ENCODE measurements at places on chromosomes 1 and 21.

GRCh38 chr1:17434016-17434415 is 5.5 kb downstream of the RCC2 start:
- DNase-seq = no peak

- DNase-seq = no peak
Observed at GRCh38 chr1:202804126-202804525, 4.1 kb downstream of the KDM5B start.

DNA sequence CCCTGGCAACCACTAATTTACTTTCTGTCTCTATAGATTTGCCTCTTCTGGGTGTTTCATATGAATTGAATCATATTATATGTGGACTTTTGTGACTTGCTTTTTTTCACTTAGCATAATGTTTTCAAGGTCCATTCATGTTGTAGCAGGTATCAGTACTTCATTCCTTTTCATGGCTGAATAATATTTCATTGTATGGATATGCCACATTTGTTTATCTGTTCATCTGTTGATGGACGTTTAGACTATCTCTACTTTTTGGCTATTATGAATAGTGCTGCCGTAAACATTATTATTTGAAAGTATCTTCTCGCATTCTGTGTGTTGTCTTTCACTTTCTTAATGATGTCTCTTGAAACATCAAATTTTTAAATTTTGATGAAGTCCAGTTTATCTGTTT is 32.8 kb upstream of the CD101 start:
- no peak for DNase-seq

GRCh38 chr1:92473781-92474495 is 12.8 kb downstream of the GFI1 start:
- DNase-seq = no peak

DNA sequence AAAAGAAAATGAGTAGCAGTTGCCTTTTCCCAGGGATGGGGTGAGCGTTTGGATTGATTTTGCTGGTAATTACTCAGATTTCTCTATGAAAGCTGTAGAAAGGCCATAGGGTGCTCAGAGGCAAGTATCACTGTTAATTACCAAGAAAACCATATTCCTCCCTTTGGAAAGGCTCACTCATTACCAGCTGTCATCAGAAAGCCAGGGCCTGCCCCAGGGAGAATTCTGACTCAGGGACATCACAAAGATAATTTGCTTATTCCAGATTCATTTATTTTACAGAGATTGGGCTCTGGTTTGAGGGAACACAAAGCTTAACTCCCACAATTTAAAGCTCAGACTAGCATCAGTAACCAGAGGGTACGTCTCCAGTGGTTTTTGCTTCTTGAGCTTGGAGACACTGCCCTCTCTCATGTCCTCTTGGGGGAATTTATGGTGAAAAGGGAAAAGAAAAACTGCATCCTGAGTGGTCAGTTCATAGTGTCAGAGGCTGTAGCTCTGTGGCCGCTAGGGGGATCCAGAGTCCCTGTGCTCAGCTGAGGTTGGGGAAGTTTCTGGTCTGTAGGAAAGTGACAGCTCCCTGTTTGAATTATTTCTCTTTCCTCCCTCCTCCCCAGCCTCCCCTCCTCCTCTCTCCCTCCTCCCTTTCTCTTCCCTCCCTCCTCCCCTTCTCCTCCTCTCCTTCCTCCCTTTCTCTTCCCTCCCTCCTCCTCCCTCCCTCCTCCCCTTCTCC is 204.3 kb downstream of the KCNJ6 start:
- DNase-seq = peak; percentile 16

DNA sequence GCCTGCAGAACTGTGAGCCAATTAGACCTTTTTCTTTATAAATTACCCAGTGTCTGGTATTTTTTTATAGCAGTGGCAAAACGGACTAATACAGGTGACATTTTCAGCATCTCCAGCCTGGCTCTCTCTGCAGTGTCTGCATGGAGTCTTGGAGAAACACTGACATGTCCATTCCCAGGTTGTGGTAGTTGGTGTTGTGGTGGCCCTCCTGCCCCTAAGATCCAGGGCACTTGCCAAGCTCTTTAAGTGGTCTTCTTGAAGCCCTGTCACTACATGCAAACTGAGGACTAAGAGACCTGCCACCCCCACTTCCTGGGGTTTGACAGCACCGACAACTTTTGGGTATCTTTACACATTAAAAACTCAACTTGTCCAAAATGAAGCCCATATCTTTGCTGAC is 419.4 kb downstream of the NPHP4 start:
- DNase-seq = no peak

GRCh38 chr1:202146279-202146678 is 1.7 kb upstream of the ARL8A start:
- no peak for DNase-seq

- no peak for DNase-seq
Observed at GRCh38 chr1:93081716-93082115, 2.6 kb downstream of the MTF2 start.

- DNase-seq = no peak
Observed at GRCh38 chr1:93976291-93976690, 67.1 kb upstream of the GCLM start.

DNA sequence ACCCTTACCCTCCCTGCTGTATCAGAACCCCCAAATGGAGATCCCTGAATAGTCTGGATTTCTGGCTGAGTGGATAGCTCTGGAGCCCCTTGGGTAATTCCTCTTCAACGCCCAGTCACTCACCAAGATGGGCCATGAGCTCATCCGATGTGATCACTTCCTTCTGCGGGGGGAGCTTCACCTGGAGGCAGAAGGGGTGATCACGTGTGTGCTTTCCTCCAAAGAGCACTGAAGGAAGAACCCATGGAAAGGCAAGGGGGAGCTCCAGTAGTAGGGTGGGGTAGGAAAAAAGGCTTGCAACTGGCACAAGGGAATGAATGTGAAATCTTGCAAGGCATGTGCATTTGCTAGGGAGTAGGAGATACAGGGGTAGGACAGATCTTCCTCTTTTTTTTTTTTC is 5.1 kb downstream of the MINDY1 start:
- no peak for DNase-seq

GRCh38 chr1:53511933-53512806 is 53.0 kb downstream of the DMRTB1 start:
- DNase-seq = peak; percentile 87

- DNase-seq = no peak
Observed at GRCh38 chr1:32919811-32920733, 18.9 kb upstream of the TMEM54 start.

DNA sequence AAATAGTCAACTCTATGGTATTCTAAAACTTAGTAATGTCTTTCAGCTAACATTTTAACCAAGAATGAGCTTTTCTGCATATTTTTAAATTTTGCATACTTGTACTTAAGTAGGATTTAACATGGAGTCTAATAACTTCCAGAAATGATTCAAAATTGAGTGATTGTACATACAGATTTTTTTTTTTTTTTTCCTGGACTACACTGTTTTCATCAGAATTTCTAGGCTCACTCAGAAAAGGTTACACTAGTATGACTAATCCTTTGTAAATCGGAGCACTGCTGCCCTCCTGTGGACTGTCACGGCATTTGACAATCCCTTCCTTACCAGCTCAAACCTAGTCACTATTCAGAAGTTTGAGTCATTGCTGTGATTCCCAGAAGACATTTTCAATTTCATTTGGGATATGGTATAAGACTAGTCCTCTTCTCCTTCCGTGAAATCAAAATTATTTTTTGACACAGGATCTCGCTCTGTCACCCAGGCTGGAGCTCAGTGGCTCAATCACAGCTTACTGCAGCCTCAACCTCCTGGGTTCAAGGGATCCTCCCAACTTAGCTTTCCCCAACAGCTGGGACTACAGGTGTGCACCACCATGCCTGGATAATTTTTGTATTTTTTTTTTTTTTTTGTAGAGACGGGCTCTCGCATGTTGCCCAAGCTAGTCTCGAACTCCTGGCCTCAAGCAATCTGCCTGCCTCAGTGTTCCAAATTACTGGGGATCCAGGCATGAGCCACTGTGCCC is 45.5 kb downstream of the CD46 start:
- DNase-seq = peak; percentile 24

DNA sequence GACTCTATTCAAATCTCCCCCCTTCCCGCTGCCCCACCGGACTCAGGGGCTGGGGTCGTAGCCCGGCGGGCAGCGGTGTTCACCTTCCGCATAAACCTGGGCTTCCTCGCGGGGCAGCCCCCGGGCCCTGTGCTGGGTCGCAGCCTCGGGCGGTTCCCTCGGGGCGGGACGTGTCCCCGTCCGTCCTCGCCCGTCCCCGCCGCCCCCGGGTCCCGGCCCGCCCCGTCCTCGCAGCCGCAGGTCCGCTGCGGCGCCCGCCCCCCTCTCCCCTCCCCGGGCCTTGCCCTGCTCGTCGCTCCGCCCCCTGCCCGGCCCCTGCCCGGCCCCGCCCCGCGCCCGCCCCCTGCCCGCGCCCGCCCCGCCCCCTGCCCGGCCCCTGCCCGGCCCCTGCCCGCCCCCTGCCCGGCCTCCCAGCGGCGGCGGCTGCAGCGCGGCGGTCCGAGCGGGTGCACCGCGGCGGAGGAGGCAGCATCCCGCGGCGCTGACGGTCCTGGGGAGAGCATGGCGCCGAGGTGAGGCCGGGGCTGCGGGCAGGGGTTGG is at the start of gene COL18A1:
Gene COL18A1, plus strand, starts transcription at position 436 of the 541 bp plus-strand sequence. Its CDS starts 66 bp downstream, at position 502.
- peak; percentile 12 for DNase-seq

- no peak for DNase-seq
Observed at GRCh38 chr1:28437264-28437923, 67.9 kb downstream of the PHACTR4 start.

- no peak for DNase-seq
Observed at GRCh38 chr1:167491586-167492461, 26.5 kb downstream of the CD247 start.

- DNase-seq = no peak
Observed at GRCh38 chr21:43306911-43307676, 119.8 kb downstream of the SIK1 start.

DNA sequence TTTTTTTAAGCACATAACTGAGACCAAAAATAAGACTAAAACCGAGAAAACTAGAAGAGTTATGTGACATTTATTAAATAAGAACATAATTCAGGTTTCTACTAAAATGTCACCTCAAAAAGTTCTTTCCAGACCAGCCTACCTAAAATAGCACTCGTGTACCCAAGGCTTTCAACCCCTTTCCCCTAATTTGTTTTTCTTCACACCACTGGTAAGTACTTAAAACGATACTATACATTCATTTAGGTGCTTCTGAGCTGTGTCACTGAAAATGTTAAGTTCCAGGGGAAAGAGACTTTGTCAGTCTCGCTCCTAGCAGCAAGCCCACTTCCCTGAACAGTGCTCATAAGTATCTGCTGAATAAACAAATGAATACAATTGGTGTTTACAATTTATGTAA is 6.8 kb downstream of the RRAGC start:
- DNase-seq = no peak

DNA sequence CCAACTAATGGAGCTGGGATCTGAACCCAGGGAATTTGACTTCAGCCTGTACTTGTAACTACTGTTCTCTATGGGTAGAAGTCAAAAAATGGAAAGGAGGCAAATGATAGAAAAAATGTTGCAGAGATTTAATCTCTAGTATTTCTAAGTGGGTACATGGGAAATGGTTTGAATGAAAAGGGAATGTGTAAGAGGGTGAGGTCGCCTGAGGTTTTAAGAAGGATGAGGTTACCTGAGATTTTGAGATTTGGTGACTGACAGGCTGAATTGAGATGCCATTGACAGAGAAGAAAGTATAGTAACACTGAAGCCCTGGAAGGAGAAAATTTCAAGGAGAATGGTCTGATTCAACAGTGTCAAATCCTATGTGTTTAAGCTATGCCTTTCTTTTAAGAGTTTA is 5.5 kb downstream of the CAMSAP2 start:
- DNase-seq = no peak

- no peak for DNase-seq
Observed at GRCh38 chr1:233707880-233708815, 94.2 kb downstream of the KCNK1 start.

DNA sequence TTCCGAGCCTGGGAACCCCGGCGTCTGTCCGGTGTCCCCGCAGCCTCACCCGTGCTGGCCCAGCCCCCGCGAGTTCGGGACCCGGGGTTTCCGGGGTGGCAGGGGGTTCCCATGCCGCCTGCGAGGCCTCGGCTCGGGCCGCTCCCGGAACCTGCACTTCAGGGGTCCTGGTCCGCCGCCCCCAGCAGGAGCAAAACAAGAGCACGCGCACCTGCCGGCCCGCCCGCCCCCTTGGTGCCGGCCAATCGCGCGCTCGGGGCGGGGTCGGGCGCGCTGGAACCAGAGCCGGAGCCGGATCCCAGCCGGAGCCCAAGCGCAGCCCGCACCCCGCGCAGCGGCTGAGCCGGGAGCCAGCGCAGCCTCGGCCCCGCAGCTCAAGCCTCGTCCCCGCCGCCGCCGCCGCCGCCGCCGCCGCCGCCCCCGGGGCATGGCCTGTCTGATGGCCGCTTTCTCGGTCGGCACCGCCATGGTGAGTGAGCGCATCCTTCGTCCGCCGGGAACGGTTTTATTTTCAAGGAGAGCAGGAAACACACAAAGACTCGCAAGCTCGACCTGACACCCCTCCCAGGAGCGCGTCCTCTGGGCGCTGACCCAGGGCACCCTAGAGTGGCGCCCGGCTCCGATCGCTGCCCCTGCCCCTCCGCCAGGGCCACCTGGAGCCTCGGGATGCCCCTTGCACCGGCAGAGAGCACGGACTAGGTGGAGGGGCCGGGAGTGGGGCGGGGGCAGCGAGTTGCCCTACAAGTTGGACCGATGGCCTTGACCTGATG is at the start of gene ABCG1:
Gene ABCG1, plus strand, starts transcription at position 305 of the 770 bp plus-strand sequence. Its CDS starts 123 bp downstream, at position 428.
- DNase-seq = peak; percentile 46

GRCh38 chr1:198915327-198916231 is 276.7 kb downstream of the PTPRC start:
- DNase-seq = no peak

DNA sequence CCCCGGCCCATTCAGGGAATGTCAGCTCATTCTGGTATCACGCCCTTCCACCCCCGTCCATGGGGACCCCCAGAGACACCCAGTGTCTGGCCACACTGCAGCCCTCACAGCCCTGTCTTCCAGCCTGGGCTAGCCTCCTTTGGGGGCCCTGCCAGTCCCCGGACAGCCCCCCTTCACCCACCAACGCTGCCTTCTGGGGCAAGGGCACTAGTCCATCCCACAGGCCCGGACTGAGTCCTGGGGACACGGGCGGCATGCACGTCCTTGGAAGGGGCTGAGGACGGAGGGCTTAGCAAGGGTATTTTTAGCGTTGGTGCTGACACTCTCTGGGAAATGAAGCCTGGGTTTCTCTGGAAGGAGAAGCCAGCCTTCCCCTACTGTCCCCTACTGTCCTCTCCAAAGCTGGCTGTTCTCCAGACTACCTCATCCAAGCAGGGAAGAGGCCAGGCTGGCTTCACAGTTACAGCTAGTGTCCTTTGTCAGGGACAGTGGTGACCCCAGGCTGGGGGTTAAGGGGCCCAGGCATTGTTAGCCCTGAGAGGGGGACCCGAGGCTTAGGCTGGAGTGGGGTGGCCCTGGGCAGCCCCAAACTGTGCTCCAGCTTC is 39.5 kb downstream of the COQ8A start:
- DNase-seq = no peak

DNA sequence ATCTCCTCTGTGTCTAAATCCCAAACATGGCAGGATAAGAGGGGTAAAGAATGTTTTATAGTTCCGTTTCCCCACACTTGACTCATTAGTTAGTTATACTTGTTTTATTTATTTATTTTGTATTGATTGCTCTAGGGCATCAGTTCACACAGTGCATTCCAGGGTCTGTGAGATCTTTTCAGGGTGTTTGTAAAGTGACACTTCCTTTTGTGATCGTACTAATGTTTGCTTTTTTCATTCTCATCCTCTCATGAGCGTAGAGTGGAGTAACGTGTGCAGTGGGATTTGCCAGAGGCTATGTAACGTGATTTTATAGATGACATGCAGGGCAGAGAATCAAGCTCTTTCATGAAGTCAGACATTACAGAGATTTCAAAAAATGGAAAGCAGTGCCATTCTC is 103.2 kb downstream of the SCCPDH start:
- no peak for DNase-seq

GRCh38 chr1:198919667-198920398 is 281.0 kb downstream of the PTPRC start:
- DNase-seq = no peak

GRCh38 chr21:43354026-43354420 is 72.9 kb downstream of the SIK1 start:
- DNase-seq = no peak
